Upper lobe of right lung (tissue), 1 donor: ENCODE measurements at places on chromosomes 11 and 22. TPM values are rescaled to one million over a fixed set of nuclear protein-coding genes. Genes with fewer than 3 reads are reported as not detected.

The ART1 gene
- total RNA-seq: 0.29 TPM

The PHOX2A gene
- not detected for total RNA-seq

The CCDC116 gene
- 0.69 TPM for total RNA-seq

The MFRP gene
- not detected for total RNA-seq

The ACP2 gene
- total RNA-seq: 31.6 TPM
